ENCODE measurements at places on chromosomes 1 and 21. TPM values are rescaled to one million over a fixed set of nuclear protein-coding genes. Genes with fewer than 3 reads are reported as not detected.

GRCh38 chr21:42847726-42848125 lies 31.6 kb downstream of the WDR4 start:
- no peak for DNase-seq
- H3K4me3 ChIP-seq = no peak overlapping the region
- no peaks in the 10 kb centered on the region for H3K27me3 ChIP-seq
- no peaks in the 10 kb centered on the region for H3K4me1 ChIP-seq

DNA sequence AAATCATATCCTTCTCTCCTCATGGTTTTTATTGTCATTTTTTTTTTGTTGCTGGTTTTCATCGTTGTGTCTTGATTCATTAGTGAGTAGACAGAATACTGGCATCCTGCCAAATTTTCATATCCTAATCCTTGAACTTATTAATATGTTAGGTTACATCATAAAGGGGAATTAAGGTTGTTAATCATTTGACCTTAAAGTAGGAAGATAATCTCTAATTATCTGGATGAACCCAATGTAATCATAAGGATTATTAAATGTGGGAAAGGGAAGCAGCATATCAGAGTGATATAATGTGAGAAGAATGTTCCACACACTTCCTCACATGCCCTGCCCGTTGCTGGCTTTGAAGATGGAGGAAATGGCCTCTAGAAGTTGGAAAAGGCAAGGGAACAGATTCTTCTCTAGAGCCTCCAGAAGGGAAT lies 299.7 kb downstream of the HMCN1 start:
- no peaks in the 10 kb centered on the region for H3K27me3 ChIP-seq
- no peak overlapping the region for H3K27ac ChIP-seq
- no peak for DNase-seq
- no peak overlapping the region for H3K4me3 ChIP-seq
- H3K4me1 ChIP-seq = no peaks in the 10 kb centered on the region
- H3K36me3 ChIP-seq = no peaks in the 10 kb centered on the region

LTN1 gene
- total RNA-seq = 32.6 TPM

DNA sequence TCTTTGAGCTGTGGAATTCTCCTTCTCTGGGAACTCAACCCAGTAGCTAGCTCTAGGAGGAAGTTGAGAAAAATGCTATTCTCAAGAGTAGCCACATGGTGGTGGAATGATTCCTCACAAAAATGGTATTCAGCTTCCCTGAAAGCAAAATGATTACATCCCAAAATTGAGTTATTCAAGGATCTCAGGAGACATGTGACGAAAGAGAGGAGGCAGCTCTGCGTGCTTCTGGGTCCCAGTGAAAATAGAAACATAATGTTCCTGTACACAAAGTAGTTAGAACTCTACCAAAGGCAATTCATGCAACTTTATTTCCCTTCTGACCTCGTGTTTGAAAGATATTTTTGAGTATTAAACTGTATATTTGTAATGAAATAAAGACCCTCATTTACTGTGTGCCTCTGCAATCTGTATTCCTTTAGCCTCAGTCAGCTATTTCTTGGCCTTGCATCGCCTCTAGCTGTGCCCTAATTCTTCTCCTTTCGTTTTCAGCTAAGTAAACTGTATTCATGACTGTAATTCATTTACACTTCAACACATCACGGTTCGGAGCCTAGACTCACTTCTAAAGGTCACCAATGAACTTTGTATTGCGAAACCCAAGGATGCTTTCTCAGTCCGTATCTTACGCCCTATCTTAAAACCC lies 167.3 kb downstream of the FASLG start:
- peaks cover 9% of the 10 kb centered on the region for H3K4me1 ChIP-seq
- no peak overlapping the region for H3K27ac ChIP-seq
- DNase-seq = peak; percentile 43
- H3K4me3 ChIP-seq = no peak overlapping the region

GRCh38 chr1:212958175-212958574 lies 7.8 kb downstream of the VASH2 start:
- no peaks in the 10 kb centered on the region for H3K27me3 ChIP-seq
- no peak overlapping the region for H3K27ac ChIP-seq
- H3K4me1 ChIP-seq = peaks cover 4% of the 10 kb centered on the region

- no peaks in the 10 kb centered on the region for H3K36me3 ChIP-seq
- DNase-seq = no peak
- H3K4me3 ChIP-seq = no peak overlapping the region
- H3K27ac ChIP-seq = no peak overlapping the region
- peaks cover 47% of the 10 kb centered on the region for H3K4me1 ChIP-seq
- H3K27me3 ChIP-seq = no peaks in the 10 kb centered on the region
These were observed 21.3 kb downstream of the VAV3 start for GRCh38 chr1:107943694-107944093.

GRCh38 chr1:199033661-199034060 lies 394.8 kb downstream of the PTPRC start:
- no peak overlapping the region for H3K27ac ChIP-seq
- H3K36me3 ChIP-seq = no peaks in the 10 kb centered on the region
- no peak for DNase-seq
- no peak overlapping the region for H3K4me3 ChIP-seq

TNFRSF9 gene
- 0.44 TPM for total RNA-seq

- no peaks in the 10 kb centered on the region for H3K36me3 ChIP-seq
- no peak for DNase-seq
- no peak overlapping the region for H3K4me3 ChIP-seq
These were observed 107.0 kb downstream of the CLIC6 start for GRCh38 chr21:34775793-34776192.

DNA sequence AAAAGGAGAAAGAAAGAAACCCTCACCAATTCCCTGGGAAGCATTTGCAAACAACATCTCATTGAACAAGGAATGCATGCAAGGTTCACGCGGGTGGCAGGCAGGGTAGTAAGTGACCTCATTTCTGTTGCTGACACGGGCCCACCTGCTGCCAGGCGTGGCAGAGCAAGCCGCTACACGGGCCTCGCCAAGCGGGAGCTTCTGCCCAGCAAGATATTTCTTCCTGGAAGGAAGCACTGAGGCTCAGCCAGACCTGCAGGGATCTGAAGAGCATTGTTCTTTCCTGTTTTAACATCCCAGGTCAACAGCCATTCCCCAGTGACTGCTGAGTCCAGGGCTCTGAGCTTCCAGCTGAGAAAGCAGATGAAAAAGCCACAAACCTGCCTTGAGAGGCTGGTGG lies 91.9 kb upstream of the IGSF21 start:
- H3K4me1 ChIP-seq = peaks cover 5% of the 10 kb centered on the region
- no peaks in the 10 kb centered on the region for H3K36me3 ChIP-seq

SYCP1 gene
- total RNA-seq = not detected

- H3K36me3 ChIP-seq = no peaks in the 10 kb centered on the region
- no peak overlapping the region for H3K4me3 ChIP-seq
- H3K4me1 ChIP-seq = peaks cover 43% of the 10 kb centered on the region
- H3K27ac ChIP-seq = peak overlapping the region; percentile 71
- H3K27me3 ChIP-seq = no peaks in the 10 kb centered on the region
These were observed 145.4 kb upstream of the C1orf174 start for GRCh38 chr1:4045397-4046010.

KMO gene
- 12.8 TPM for total RNA-seq

GRCh38 chr1:168974611-168975010 lies 131.9 kb upstream of the ATP1B1 start:
- H3K27me3 ChIP-seq = no peaks in the 10 kb centered on the region
- H3K27ac ChIP-seq = no peak overlapping the region

MCOLN3 gene
- 0.10 TPM for total RNA-seq

- no peak for DNase-seq
- no peak overlapping the region for H3K4me3 ChIP-seq
- no peaks in the 10 kb centered on the region for H3K27me3 ChIP-seq
- H3K4me1 ChIP-seq = no peaks in the 10 kb centered on the region
- no peak overlapping the region for H3K27ac ChIP-seq
These were observed 137.4 kb downstream of the CNIH3 start for GRCh38 chr1:224753491-224753890.

DNA sequence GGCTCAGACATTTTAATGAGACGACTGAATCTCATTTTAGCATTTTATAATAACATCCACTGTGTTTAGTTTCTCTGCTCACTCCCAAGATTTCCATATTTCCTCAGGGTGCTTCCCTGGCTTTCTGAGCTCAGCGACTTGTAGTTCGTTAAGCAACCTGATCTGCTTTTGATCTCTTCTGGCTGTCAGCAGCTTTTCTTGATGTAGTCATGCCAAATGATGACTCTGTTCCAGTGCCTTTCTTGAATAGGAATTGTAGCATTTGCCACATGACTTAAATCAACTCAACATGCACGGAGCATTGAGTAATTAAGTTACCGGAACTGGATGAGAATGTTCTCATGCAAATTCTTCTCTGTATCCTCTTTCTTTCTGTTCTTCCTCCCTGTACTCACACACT lies 246.1 kb downstream of the FMN2 start:
- no peaks in the 10 kb centered on the region for H3K36me3 ChIP-seq
- no peak overlapping the region for H3K27ac ChIP-seq
- DNase-seq = no peak
- no peak overlapping the region for H3K4me3 ChIP-seq
- no peaks in the 10 kb centered on the region for H3K4me1 ChIP-seq

CR1L gene
- total RNA-seq = not detected

TNFAIP8L2 gene
- total RNA-seq = 17.6 TPM

DNA sequence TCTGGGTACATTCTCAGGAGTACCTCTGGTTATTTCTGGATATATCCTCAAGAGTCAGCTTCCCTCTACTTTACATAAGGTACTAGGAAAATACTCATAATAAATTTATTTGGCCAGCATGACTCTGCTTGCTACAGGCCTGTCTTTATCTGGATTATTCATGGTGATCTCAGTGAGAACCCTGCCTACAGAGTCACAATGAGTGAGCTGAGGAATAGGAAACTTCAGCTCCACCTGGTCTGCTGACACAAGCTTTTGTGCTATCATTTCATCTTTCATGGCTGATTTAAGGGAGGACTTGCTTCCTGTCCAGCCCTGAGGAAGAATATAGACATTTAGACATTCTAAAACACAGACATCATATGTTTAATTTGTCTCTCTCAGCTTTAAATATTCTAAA lies 19.5 kb upstream of the SUCO start:
- H3K36me3 ChIP-seq = no peaks in the 10 kb centered on the region
- no peaks in the 10 kb centered on the region for H3K4me1 ChIP-seq

SARS1 gene
- 115 TPM for total RNA-seq

- no peaks in the 10 kb centered on the region for H3K36me3 ChIP-seq
- no peak overlapping the region for H3K4me3 ChIP-seq
- H3K27me3 ChIP-seq = no peaks in the 10 kb centered on the region
- peaks cover 38% of the 10 kb centered on the region for H3K4me1 ChIP-seq
- H3K27ac ChIP-seq = no peak overlapping the region
- no peak for DNase-seq
These were observed 157.5 kb upstream of the FGGY start for GRCh38 chr1:59139396-59139795.

- H3K4me3 ChIP-seq = no peak overlapping the region
- H3K36me3 ChIP-seq = no peaks in the 10 kb centered on the region
- H3K27ac ChIP-seq = no peak overlapping the region
- DNase-seq = no peak
- no peaks in the 10 kb centered on the region for H3K4me1 ChIP-seq
These were observed 38.9 kb downstream of the PATJ start for GRCh38 chr1:61781151-61781550.

DNA sequence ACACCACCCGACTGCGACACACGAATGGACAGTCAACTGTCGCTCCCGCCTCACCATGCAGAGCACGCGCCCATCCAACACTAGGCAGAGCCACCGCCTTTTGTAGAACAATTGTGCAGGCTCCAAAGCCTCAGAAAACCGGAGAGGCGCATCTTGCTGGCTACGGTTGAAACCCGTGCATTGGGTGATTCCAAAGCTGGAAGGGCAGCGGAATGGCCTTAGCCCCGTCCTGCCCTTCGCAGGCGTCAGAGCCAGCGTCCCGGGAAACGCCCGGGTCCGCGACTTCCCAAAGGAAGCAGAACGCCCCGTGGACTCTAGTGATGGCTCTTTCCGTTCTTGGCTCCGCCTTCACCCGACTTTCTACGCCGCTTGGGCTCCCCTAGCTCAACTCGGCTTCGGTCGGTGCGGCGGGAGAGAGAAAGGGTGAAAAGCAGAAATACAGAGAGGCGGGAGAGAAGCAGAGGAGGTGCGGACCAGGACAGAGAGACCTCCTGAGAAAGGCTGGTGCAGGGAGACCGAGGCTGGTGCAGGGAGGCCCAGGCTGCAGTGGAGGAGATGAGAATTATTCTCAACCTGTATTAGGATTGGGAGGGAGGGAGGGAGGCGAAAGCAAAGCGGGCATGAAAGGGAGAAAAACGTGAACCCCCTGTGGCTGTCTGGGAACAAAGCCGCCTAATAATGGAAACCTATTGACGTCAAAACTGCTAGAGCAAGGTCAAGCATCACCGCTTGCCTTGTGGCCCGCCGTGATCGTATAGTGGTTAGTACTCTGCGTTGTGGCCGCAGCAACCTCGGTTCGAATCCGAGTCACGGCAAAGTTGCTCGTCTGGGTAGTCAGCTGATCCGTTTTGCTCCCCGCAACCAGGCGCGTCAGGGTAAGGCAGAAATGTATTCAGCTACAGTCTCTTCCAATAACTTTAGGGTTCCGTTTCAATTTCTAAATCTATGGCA lies 99.5 kb downstream of the PRKAB2 start:
- H3K27ac ChIP-seq = no peak overlapping the region
- peaks cover 35% of the 10 kb centered on the region for H3K27me3 ChIP-seq
- H3K36me3 ChIP-seq = no peaks in the 10 kb centered on the region
- peak overlapping the region; percentile 49 for H3K4me3 ChIP-seq
- peaks cover 7% of the 10 kb centered on the region for H3K4me1 ChIP-seq

- no peak overlapping the region for H3K27ac ChIP-seq
- no peak for DNase-seq
- no peak overlapping the region for H3K4me3 ChIP-seq
- H3K4me1 ChIP-seq = no peaks in the 10 kb centered on the region
- H3K27me3 ChIP-seq = no peaks in the 10 kb centered on the region
These were observed 210.0 kb downstream of the GABPA start for GRCh38 chr21:25944672-25945213.

- no peak for DNase-seq
- no peaks in the 10 kb centered on the region for H3K36me3 ChIP-seq
- H3K27me3 ChIP-seq = no peaks in the 10 kb centered on the region
- H3K4me1 ChIP-seq = no peaks in the 10 kb centered on the region
These were observed 81.9 kb upstream of the WLS start for GRCh38 chr1:68314151-68314780.

DNA sequence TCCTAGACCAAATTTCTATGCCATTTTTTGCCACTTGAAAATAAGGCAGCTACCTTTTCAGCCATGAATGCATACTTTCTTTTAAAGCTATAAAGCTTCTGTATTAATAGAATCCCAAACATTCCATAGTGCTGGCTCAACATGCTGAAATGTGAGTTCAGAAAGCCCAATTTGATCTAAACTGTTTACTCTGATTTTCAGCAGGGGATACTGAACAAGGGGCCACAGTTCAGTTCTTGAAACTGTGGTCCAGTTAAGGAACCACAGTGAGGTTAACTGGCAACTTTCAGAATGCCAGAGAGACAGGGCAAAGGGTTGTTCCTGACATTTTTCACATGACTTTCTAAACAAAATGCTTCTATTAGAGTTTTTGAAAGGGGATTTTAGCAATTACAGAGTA lies 85.7 kb upstream of the COL11A1 start:
- no peak overlapping the region for H3K27ac ChIP-seq
- no peak overlapping the region for H3K4me3 ChIP-seq
- no peak for DNase-seq
- H3K27me3 ChIP-seq = no peaks in the 10 kb centered on the region

- H3K27ac ChIP-seq = no peak overlapping the region
- no peak for DNase-seq
- peaks cover 73% of the 10 kb centered on the region for H3K36me3 ChIP-seq
- no peaks in the 10 kb centered on the region for H3K27me3 ChIP-seq
- H3K4me3 ChIP-seq = no peak overlapping the region
These were observed 31.2 kb downstream of the UBR4 start for GRCh38 chr1:19178734-19179398.

PKLR gene
- not detected for total RNA-seq

Measured in B cell (primary cell).